ENCODE measurements at places on chromosomes 16 and 17.

GRCh38 chr16:58343562-58343961, 48.7 kb upstream of the GINS3 start:
- DNase-seq = peak; percentile 3

DNA sequence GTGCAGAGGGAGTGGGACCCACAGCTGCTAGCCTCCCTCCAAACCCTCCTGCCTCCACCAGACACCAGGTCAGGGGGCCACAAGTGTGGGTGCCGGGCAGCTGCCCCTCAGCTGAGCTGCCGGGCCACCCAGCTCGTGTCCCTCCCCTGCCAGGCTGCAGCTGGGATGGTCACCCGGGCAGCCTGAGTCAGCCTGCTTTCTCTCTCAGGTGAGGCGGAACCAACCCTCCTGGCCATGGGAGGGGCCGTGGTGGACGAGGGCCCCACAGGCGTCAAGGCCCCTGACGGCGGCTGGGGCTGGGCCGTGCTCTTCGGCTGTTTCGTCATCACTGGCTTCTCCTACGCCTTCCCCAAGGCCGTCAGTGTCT, 6.9 kb downstream of the SLC16A3 start:
- peak; percentile 49 for DNase-seq

GRCh38 chr16:49556606-49557446, 183.2 kb downstream of the C16orf78 start:
- DNase-seq = no peak

DNA sequence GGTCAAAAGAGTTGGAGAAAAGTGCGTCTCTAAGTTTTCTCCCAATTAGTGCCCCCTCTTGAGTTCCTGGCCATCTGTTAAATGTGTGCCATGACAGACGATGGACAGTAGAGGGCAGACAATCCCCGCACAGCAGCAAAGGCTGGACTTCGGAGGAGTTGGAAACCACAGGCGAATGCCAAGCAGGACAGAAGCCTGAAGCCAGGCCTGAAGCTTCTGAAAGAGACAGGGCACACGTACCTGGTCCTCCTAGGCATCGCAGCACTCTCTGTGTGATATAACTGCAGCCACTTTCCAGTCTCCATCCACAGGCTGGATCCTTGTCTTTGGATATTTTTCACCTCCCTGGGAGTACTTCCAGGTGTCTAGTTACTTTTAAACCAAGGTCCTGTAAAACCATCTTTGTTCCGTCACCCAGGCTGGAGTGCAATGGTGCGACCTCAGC, 14.5 kb downstream of the C17orf100 start:
- peak; percentile 81 for DNase-seq

GRCh38 chr16:21959050-21959449, 5.9 kb downstream of the UQCRC2 start:
- DNase-seq = no peak

DNA sequence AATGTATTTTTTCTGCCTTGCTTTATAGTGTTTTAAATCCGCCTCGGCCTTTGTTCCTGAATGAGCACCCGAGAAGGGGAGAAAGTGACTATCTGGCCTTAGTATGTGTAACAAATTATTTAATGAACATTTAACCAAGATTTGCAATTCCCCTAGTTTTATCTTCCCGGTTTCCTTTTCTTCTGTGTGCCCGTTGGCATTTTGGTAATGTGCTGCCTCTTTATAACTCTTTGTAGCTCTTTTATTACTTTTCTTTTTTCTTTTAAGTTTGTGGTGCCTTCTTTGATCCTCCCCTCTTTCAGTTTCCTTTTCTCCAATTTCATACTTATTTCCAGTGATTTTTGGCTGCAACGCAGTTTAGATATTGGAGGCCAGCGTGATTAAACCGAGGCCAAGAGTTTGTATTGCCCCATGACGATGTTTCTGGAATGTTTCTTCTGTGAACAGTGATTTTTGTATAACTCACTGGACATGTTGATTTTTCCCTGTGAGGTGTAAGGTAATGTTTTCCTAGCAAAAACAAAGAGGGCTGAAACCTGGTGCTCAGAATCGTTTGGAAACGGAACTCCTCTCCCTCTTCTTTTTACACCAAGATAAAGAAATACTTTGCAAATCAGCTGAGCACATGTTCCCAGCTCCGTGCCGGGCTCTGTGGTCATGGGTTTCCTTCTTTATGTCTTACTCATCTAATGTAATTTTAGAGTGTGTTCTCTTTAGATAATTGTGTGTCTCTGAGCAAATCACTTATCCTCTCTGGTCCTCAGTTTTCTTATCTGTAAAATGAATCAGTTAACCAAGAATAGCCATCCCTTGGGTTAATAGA, 344.3 kb downstream of the WWOX start:
- DNase-seq = peak; percentile 21

- peak; percentile 23 for DNase-seq
Observed at GRCh38 chr17:69503711-69504110, 89.2 kb downstream of the MAP2K6 start.

GRCh38 chr16:10501016-10501607, 79.3 kb downstream of the EMP2 start:
- no peak for DNase-seq

DNA sequence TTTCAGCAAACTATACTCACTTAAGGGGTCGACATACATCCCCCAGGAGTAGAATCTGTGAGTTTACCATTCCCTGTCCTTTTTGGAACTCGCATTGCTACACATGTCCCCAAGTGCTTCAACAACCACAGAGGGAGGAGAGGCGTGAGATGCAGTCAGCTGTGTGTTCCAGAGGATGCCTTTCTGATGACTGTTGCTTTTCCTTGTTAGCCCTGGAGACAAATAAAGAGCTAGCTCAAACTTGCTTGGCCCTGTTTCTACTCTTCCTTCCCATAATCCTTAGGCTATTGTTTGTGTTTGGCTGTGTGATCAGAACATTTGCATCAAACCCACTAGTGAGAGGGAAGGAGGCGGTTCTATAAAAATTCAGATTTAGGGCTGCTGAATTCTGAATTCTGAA, 264.0 kb downstream of the ENGASE start:
- DNase-seq = no peak

GRCh38 chr17:883586-883962, 96.0 kb downstream of the NXN start:
- no peak for DNase-seq

DNA sequence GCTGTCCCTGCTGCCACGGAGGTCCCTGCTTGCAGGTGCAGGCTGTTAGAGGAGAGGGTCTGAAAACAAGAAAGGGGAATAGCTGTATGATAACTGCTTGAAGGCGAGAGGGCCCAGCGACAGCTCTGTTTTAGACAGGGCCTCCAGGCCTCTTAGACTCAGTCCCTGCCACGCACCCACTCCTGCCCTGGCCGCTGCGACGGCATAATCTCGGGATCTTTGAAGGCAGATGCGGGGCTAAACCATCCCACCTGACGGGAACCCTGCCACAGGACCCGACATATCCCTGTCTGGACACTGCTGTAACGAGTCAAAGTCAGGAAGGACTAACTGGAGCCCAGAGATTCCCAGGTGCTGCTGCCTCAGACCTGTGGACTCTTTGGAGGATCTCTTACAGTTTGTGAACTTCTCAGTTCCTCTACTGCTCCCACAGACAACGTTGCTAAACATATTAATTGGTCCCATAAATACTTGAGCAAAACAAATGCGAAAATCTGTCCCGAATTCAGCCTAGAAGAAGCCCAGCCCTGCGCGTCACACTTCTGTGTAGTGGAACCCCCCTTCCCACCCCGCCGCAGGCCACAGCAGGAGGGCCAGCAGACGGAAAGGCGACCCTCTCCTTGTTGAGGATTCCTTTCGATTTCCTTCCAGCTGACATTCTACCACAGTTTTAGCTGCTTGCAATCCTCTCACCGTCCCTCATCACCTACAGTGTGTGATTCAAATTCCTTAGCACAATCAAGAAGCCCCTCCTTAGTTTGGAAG, 998 bp upstream of the TMEM11 start:
- DNase-seq = peak; percentile 9

- no peak for DNase-seq
Observed at GRCh38 chr17:82475458-82475857, 16.9 kb downstream of the NARF start.

DNA sequence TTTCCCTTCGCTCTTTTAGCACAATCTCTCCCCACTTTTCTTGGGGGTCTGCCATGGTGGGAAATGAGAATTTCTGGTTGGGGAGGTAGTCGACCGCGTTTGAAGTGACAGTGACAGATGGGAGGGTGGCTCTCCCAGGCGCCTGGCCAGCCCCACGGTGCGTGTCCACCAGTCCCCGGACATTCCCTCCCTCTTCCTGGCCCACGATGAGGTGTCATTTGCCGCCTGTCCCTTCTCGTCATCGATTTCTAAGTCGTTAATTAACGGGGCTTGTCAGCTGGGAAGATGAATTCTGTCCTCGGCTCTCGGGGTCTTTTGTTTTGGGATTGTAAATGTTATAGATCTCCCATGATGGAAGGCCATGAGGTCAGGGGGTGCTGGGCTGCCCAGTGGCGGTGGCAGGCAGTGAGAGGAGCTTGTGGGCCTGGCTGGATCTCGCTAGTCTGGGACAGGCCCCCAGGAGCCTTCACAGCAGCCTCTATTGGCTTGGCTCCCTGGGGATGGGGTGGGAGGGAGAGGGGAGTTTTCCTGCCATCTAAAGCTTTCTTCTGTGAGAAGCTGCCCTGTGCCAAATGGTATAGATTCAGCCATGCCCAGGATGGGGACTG, 164.2 kb downstream of the MRM1 start:
- DNase-seq = no peak

DNA sequence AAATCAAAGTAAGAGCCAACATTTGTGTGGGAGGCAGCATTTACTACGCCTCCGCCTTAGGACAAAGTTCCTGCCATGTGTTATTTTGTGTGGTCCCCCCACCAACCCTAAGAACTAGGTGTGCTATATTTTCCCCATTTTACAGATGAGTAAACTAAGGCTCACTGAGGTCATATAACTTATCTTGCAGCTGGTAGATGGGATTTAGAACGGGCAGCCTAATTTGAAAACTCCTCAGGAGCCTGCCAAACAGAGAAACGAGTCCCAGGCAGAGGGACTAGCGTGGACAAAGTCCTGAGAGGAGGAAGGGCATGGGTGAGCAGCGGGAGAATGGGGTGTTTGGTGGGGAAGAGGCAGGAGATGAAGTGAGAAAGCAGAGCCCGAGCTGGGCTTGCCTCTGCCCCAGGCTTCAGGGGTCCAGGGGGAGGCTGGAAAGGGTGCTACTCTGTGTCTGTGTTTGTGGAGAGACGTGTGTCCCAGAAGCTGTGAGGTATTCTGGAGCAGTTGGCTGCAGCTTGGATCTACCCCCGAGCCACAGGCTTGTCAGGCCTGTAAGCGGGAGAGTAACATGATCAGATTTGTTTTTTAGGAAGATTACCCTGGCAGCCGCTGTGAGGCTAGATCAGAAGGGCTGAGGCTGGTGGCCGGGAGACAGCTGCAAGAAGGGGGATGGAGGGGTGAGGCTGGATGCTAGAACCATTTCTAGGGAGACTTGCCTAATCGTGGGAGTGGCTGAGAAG, 5.0 kb downstream of the MLLT6 start:
- no peak for DNase-seq

DNA sequence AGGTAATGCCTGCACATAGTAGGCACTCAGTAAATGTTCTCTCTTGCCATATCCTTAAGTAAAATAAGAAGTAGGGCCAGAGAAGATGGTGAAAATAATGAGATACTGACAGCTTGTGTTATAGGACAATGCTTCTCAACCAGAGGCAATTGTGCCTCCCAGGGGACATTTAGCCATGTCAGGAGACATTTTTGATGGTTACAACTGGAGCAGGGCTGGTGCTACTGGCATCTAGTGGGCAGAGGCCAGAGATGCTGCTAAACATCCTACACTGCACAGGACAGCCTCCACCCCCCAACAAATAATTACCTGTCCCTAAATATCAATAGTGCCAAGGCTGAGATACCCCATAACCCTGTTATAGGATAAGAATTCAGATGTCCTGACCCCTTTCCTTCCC, 1.7 kb downstream of the RAD51D start:
- DNase-seq = peak; percentile 28

DNA sequence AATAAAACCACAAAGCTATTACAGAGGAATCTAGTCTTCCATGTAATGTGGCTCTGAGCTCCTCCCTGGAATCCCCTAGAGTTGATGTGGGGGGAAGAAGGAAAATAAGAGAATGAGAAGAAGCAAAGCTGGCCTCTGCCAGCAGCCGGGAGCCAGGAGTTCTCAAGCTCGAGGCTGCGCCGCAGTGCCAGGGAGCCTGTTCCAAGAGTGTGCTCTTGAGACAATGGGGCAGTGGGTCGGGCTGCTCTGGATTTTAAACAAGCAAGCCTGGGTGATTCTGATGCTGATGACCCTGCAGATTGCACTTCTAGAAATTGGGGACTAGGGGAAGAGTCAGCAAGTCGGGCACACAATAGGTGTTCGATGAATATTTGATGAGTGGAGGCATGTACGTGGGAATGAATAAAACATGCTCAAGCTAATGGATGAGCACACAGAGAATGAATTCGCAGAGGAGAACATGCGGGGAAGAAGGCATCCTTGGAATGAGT, 119.9 kb downstream of the CMIP start:
- DNase-seq = no peak

GRCh38 chr16:641326-642188, at the start of gene MCRIP2:
MCRIP2 (plus strand) TSS chr16:641828; CDS start chr16:641992, 164 bp downstream.
- peak; percentile 92 for DNase-seq

- peak; percentile 84 for DNase-seq
Observed at GRCh38 chr17:79993390-79994227, 42.1 kb downstream of the TBC1D16 start.

DNA sequence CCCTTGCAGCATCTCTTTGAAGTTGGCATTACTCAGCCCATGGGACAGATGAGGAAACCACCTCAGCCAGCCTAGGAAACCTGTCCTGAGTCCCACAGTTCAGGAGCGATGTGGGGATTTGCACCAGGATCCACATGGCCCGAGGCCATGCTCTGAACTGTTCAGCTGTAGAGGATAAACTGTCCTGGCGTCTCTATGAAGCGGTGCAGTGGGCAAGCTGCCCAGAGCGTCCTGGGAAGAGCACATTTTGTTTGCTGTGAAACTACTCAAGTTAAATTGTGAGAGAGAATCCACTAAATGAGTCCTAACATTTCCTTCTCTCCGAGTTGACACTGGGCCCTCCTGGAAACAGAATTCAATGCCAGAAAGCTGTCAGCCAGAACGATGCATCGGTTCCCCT, 276.6 kb upstream of the TNRC6C start:
- no peak for DNase-seq

DNA sequence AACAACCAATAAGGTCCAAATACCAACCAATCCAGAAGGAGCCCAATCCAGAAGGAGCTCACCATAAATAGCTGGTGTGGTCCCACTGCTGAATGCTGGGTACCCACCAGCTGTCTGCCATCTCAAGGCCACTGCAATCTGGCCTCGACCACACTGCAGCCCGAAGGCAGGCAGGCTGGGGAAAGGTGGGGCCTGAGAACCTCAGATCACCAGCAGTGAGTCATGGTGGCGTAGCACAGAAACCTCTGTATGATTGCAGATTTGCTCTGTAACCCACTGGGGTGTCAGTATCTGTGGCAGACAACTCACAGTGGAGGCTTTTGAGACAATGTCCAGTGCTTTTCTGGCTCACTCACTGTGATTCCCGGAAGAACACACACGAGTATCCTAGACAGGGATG, 14.7 kb upstream of the CMTR2 start:
- DNase-seq = no peak

- DNase-seq = no peak
Observed at GRCh38 chr16:69166946-69167930, 19.7 kb upstream of the SNTB2 start.
